NCI-H2081 treated with DMSO at 0.1 percent for 48 hours (cell line): ENCODE measurements at places on chromosomes 5 and 9.

DNA sequence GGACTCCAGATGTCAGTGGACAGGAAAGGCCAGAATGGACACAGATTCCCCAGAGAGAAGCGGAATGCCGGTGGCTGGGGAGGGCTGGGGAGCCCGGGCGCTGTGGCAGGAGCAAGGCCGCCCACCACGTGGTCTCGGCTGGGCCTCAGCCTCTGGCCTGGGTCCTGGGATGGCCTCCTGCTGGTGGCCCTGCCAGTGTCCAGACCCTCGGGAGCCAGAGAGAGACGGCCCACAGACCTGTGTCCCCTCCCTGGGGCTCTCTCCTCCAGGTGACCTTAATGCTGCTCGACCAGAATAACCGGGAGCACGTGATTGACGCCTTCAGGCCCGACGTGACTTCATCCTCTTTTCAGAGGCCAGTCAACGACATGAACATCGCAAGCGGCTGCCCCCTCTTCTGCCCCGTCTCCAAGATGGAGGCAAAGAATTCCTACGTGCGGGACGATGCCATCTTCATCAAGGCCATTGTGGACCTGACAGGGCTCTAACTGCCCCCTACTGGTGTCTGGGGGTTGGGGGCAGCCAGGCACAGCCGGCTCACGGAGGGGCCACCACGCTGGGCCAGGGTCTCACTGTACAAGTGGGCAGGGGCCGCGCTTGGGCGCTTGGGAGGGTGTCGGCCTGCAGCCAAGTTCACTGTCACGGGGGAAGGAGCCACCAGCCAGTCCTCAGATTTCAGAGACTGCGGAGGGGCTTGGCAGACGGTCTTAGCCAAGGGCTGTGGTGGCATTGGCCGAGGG lies 19.0 kb downstream of the FBXW5 start:
- DNase-seq: no peak

- no peak for DNase-seq
Observed at GRCh38 chr9:38018241-38018957, 50.6 kb downstream of the SHB start.

DNA sequence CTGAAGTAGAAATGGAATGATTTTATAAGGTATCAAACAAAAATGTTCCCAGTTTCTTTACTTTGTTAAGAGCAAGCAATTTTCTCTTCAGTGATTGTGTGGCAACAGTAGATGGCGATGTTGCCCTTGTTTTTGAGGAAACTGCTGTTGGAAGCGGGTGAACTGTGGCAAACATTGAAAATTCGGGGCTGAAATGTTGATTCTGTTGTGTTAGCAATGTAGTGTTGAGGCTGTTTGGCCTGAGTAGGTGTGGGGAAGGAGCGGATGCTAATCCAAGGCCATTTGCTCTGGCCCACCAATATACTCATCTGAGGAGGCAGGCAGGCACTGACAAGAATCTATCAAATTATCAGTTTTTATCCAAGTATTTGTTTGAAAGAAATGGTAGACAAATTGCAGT lies 129.8 kb downstream of the SLC12A2 start:
- DNase-seq: no peak

DNA sequence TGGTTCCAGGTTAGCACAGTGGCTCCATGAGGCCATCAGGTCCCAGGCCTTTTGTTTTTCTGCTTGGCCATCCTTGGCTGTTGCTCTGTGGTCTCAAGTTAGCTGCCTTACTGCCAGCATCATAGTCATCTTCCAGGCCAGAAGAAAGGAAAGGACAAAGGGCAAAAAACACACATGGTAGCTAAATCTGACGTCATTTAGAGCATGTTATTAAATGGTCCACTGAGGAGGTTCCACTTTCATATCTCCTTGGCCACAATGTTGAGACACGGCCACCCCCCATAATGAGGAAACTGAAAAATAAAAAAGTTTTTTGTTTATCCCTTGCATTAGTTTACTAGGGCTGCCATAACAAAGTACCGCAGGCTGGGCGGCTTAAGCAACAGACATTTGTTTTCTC lies 106.4 kb upstream of the NIPBL start:
- no peak for DNase-seq

GRCh38 chr9:133614056-133614455 lies 4.9 kb upstream of the FAM163B start:
- no peak for DNase-seq

DNA sequence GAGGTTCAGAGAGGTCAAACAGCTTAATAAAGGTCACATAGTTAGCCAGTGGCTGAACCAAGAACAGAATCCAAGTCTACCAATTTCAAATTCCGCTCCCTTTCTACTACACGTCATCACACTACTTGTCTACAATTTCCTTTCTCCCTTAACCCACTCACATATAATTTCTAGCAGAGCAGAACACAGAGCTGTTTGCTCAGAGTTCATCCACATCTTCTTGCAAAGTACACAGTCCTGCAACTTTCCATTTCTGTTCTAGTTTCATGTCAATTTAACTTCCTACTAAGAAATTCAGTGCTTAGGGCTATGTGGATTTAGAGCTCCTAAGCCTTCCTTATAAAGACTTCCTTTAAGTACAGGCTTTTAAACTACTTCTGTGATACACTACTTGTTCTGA lies 61.3 kb downstream of the MEGF9 start:
- no peak for DNase-seq

DNA sequence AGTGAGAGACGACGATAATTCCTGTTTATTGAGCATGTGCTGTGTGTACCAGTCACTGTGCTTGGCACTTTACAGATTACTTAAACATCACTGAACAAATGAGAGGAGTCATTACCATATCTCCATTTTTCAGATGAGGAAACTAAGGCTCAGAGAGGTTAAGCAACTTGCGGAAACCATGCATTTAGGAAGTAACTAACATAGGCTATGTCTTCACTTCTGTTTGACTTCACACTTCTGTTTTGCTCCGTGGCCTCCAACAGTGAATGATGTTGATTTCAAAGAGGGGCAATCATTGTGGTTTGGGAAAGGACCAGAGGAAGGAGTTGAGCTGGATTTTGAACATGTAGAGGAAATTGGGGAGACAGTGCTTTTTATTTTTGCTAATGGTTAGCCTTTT lies 16.7 kb downstream of the GCNT1 start:
- DNase-seq: no peak

GRCh38 chr5:165333623-165334022 lies 1828.2 kb downstream of the MAT2B start:
- no peak for DNase-seq

DNA sequence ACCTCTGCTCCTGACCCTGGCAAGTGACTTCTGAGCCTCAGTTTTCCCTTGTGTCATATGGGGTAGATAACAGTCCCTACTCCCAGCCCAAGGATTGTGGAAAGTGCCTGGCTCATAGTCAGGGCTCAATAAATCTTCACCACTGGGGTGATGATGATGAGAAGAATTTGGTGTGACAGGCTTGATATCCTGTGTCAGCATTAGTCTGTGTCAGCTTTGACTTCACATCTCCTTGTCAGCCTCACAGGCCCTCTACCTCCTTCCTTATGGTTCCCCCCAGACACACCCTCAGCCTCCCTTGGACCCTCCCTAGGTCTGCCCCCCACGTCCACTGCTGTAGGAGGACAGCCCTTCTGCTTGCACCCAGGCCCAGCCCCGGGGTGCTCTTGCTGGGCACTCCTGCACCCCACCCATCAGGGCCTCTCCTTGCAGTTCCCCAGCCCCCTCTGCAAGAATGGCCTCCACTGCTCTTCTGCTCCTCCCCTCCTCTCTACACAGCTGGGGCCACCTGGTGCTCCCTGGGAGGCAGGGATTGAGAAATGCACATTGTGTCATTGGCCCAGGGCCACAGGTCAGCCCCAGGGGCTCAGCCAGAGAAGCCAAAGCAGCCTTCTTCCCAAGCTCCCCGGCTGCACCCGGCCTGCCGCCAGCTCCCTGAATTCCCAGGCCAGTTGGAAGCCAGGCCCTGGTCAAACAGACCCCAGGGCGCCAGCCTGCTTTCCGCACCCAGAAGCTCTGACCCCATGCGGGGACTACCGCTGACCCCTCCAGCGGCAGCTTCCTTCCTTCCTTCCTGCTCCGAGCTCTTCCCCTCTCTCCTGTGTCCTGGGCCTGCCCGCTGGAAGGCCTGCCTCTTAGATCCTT lies 7.7 kb downstream of the FGFR4 start:
- no peak for DNase-seq

GRCh38 chr5:6041977-6042550 lies 336.3 kb downstream of the MED10 start:
- DNase-seq: no peak

DNA sequence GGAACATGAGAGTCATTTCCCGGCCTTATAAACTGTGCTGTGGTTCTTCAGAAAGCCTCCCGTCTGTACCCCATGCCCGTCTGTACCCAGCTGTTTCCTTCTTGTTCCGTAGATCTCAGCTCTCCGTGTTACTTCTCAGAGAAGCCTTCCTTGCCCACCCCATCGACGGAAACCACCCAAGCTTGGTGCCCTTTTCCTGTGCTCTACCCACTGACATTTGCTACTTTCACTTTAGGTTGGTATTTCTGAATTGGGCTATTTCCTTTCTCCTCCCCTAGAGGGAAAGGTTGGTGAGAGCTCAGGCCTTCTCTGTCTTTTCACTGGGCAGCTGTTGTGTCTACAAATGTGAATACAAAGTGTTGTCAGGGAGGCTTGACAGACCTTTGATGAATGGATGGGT lies 764.5 kb upstream of the ADAMTS16 start:
- no peak for DNase-seq

DNA sequence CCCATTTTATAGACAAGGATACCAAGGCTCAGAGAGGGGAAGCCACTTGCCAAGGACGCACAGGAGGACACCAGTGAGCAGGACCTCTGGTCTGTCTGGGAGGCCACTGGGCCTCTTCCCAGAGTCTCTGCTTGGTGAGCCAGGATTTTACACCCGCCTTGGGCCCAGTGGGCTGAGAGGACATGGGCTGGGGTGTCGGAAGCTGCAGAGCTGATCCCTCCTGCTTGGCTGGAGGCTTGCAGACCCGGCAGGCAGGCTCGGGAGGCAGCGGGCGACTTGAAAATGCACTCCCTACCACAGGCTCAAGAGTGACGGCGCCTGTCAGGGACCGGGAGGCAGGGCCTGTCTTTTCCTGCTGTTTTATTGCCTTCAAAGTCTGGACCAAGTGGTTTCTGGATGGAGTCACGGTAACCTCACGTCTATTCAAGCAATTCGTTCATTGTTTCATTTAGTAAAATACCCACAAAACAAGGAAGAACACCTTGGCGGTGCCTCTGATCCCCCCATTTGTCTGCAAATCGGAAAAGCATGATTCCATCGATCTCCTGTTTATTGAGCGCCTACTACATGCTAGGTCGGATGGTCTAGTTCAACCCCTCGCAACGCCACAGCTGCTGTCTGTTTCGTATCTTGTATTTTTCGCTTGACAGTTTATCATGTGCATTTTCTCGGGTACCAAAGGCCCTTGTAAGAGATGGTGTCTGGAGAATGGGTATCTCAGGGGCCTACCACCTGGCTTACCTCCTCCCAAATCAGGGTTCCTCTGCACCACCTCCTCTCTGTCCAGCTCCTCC lies 108.1 kb upstream of the IER5L start:
- DNase-seq: no peak

DNA sequence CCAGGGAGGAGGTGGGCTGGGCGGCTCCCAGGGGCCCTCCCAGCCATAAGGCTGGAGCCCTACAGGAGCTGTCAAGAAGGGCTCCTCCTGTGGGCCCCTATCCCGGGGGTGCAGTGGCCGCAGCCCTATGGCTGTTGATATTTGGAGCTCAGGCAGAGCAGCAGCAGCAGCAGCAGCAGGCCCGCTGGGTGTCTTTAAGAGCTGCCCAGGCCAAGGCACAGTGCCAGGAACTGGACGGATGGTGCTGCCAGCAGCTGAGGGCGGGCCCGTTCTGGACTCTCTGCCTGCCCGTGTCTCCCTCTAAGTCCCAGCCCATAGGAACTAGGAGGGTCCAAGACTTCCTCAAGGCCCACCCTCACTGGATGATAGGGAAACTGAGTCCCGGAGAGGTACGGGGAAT lies 3.6 kb downstream of the AK1 start:
- DNase-seq: no peak

GRCh38 chr9:70561111-70561510 lies 146.7 kb upstream of the KLF9 start:
- no peak for DNase-seq

DNA sequence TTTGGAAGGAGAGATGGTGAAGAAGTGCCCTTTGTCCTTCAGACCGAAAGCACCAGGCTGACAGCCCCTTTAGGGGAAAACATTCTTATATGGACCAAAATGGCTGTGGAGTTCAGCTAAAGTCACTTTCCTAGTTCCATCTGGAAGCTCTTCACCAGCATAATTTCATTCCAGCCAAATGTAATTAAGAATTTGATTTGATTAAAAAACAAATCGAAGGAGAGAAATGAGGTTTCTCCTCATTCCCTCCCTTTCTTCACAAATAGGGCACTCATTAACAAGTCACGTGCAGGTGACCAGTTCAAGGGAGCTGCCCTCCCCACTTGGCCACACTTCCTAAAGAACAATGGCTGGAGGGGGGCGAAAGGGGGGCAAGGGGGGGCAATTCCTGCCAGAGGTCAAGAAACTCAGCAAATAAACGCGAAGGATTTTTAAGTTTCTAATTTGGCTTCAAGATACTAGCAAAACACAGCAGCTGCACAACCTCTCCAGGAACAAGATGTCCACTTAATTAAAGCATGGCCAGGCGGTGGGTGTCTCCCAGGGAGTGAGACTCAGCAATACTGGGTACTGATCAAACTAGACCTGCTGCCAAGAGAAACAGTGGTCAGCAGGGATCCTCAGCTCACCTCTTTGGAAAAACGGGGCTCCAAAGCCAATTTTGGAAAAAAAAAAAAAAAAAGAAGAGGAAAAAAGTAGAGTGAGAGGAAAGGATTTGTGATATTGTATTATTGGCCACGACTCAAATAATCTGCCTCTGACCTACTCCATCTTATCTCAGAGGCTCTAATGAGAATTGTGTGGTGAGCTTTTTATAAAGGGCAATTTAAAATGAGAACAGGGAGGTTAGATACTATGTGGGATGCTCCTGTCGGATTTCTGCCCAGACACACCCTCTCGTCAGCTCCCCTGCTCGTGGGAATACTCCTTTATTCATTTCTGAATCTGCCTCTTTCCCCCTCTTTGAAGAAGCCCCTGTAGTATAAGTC lies 254.3 kb downstream of the ZSWIM6 start:
- DNase-seq: no peak

DNA sequence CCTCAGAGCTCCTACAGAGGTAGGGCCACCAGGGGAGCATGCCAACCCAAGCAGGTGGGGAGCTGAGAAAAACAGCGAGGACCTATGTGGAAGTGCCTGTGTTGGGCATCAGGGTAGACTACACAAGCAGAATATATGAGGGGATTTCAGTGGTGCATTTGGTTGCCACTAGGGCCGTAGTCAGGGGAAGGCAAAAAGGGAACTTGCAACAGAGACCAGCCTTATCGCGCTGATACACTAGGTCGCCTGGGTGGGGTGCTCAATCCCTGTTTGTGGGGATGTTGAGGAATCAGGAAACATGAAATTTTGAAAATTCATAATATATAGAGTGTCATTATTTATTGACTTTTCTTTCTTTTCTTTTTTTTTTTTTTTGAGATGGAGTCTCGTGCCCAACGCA lies 370.9 kb upstream of the PRR16 start:
- DNase-seq: no peak

- no peak for DNase-seq
Observed at GRCh38 chr9:121822093-121823085, 171.0 kb downstream of the DAB2IP start.

- DNase-seq: no peak
Observed at GRCh38 chr5:77638763-77639671, 504 bp upstream of the OTP start.

- DNase-seq: no peak
Observed at GRCh38 chr5:54868511-54869483, 116.6 kb downstream of the ESM1 start.

- DNase-seq: no peak
Observed at GRCh38 chr5:1764606-1764960, 35.1 kb downstream of the MRPL36 start.

- DNase-seq: no peak
Observed at GRCh38 chr5:40683305-40683704, 3.6 kb downstream of the PTGER4 start.
